Thoracic aorta endothelial cell (primary cell): ENCODE measurements at places on chromosomes 12 and 14. TPM values are rescaled to one million over a fixed set of nuclear protein-coding genes. Genes with fewer than 3 reads are reported as not detected.

The SP7 gene
- total RNA-seq = not detected in 2 replicates

The INSM2 gene
- total RNA-seq = not detected in 2 replicates

The SMCO2 gene
- total RNA-seq = 0.50 and 0.80 TPM in 2 replicates

The NT5DC3 gene
- total RNA-seq = 6.3 and 9.3 TPM in 2 replicates

The COX8C gene
- not detected in 2 replicates for total RNA-seq

The MDM1 gene
- 16.6 and 21.1 TPM in 2 replicates for total RNA-seq

The KRT82 gene
- total RNA-seq = not detected in 2 replicates

The ZBTB42 gene
- 3.1 and 4.4 TPM in 2 replicates for total RNA-seq

The HAL gene
- total RNA-seq = under 0.01 and 0.29 TPM in 2 replicates

The RNU4-1 gene
- under 0.01 TPM in 2 replicates for total RNA-seq

The APOF gene
- not detected in 2 replicates for total RNA-seq

The KRT79 gene
- not detected in 2 replicates for total RNA-seq

The ANO4 gene
- total RNA-seq = 0.13 TPM in 1 of 2 replicates, not detected in the other

The CCDC177 gene
- not detected in 2 replicates for total RNA-seq

The HOXC12 gene
- not detected in 2 replicates for total RNA-seq

The CYP27B1 gene
- total RNA-seq = 0.80 and 1.5 TPM in 2 replicates

The TBX3 gene
- total RNA-seq = 0.53 and 3.2 TPM in 2 replicates

The ADCY6 gene
- total RNA-seq = 29.1 and 31.9 TPM in 2 replicates

The IL23A gene
- not detected in 2 replicates for total RNA-seq

The KLHL42 gene
- 31.6 and 32.4 TPM in 2 replicates for total RNA-seq

The CALM1 gene
- 967 and 977 TPM in 2 replicates for total RNA-seq

The AQP2 gene
- total RNA-seq = not detected in 2 replicates

The EMP1 gene
- 174 and 574 TPM in 2 replicates for total RNA-seq

The OAS2 gene
- 9.8 and 10.3 TPM in 2 replicates for total RNA-seq

The LYZ gene
- total RNA-seq = not detected in 2 replicates
